ENCODE measurements at places on chromosomes 3 and 15.
A peak's percentile ranks its signal among the peaks of the same experiment; 100 is the strongest.

- DNase-seq = no peak
These were observed 129.6 kb upstream of the AGBL1 start for GRCh38 chr15:85950101-85950500.

- no peak for DNase-seq
These were observed 163.3 kb downstream of the PLCH1 start for GRCh38 chr3:155581579-155581978.

GRCh38 chr3:136377508-136377907 lies 127.4 kb downstream of the PCCB start:
- DNase-seq = no peak

GRCh38 chr15:92095693-92096092 lies 242.2 kb downstream of the SLCO3A1 start:
- DNase-seq = no peak

DNA sequence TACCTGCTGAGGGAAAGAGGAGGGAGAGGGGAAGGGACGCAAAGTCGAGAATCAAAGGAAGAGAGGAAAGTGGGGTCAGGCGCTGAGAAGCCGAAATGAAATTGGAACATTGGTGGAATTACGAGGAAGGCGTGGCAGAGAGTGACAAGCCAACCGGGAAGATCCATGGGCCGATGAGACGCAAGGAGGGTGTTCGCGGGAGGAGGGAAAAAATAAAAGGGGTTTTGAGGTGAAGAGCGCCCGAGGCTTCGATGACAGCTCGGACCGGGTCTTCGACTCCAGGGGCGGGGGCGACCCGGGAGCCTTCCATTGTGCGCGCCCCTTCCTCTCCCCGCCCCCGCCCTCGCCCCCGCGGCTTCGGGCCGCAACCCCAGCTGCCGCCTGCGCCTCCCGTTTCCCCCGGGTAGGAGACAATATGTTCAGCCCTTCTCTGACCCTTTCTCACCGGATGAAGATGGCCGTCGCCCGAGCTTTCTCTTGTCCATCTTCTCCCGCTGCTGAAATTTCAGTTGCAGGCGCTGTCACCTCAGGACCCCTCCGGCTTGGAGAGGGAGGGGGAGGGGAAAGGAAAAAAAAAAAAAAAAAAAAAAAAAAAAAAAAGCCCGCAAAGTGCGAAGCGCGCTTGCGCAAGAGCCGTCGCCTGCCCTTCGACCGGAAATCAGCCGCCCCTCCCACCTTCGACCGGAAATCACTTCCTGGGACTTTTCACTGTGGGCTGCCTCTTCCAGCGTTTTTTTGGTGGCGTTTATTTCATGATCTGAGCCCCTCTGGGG lies at the start of gene SENP7:
Gene SENP7, minus strand, starts transcription at position 567 of the 773 bp plus-strand sequence. Its CDS starts 82 bp downstream, at position 485.
- peak; percentile 92 for DNase-seq

- DNase-seq = no peak
These were observed 37.2 kb downstream of the SLC6A6 start for GRCh38 chr3:14439501-14440167.

- DNase-seq = no peak
These were observed 437.0 kb upstream of the PPP2R3A start for GRCh38 chr3:135528413-135529015.

- DNase-seq = no peak
These were observed 357.4 kb downstream of the GAP43 start for GRCh38 chr3:115980709-115981108.

DNA sequence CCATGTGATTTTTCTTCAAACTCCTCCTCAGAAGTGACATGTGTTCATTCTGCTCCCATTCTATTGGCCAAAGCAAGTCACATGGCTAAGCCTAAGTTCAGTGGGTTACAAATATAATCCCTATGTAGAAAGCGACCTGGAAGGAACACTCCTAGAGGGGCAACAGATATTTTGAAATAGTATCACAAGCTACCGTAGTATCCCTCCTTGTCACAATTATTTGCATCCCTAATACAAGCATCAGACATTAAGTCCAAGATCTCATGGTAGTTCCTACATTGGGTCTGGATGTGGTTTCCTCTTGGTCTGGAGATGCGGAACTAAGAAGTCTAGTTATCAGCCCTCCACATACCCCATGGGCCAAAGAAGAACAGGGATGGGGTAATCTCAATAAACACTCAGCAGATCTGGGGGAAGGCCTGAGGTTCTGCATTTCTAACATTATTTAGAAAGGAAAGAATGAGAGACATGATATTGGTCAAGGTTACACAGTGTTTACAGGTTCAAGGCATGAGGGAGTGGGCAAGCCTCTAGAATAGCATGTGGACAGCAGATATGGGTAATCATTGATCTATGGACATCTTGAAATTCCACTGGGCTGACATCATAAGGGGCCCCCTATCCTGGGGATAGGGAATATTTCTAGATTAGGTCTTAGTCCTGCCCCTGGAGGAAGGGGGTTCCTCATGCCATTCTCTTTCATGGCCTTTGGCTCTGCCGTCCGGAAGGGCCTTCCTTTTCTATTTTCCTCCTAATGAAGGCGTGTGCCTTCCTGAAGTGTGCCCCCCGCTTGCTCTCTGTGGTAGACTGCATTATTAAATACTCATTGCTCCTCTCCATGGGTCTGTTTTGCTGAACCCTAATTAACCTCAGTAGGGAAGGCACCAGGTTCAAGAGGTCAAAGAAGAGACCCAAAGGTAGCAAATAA lies 17.8 kb upstream of the ABHD2 start:
- no peak for DNase-seq

DNA sequence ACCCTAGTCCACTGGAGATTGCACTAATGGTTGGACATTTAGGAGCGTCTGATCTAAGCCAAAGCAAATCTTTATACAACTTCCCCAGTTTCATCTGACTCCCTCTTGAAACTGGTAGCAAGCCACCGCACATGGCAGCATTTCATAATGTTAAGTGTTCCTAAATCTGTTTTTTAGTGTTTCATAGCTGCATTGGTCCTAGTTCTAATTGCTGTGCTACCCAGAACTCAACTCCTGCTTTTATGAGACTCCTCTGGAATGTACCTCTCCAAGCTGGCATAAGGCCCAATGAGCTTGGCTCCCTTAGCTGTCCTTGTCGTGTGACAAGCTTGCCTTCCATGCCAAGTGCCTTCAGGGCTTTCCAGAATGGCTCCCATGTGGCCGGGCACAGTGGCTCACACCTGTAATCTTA lies 65.3 kb upstream of the FLNB start:
- DNase-seq = peak; percentile 22

GRCh38 chr3:34015204-34016142 lies 217.0 kb downstream of the PDCD6IP start:
- DNase-seq = no peak

DNA sequence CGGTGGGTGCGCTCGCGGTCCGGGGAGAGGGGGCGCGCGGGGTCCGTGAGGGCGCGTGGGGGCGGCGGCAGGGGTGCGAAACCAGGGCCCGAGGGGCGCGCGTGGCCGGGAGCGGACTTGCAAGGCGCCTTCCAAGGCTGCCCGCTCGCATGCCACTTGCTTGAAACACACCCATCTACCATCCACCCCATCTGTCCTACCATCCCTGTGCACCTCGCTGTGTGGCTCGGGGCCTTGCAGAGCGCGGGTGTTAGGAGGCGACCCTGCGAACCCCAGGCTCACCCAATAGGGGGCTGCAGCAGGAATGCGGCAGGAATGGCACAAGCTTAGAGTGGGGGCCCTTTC lies 240 bp downstream of the CFAP100 start:
- peak; percentile 51 for DNase-seq

DNA sequence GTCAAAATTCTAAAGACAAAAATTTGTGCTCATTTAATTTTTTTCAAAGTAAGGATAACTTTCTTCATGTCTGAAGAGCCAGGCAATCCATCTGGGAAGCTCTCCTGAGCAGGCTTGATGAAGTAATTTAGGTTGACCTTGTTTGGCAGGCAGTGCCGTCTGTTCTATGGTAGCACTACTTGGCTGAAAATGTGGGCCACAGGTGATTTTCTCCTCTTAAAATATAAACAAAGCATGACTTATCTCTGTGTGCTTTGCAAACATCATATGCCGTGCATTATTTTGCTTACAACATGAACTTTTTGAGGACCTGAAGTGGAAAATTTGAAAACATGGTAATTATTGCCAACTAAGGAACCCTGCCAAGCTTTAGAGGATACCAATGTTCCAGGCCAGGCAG lies 143.2 kb downstream of the RAP2B start:
- no peak for DNase-seq

- no peak for DNase-seq
These were observed 14.3 kb upstream of the FBXL22 start for GRCh38 chr15:63582718-63583426.

GRCh38 chr15:31387479-31388118 lies 61.0 kb downstream of the KLF13 start:
- DNase-seq = peak; percentile 66

DNA sequence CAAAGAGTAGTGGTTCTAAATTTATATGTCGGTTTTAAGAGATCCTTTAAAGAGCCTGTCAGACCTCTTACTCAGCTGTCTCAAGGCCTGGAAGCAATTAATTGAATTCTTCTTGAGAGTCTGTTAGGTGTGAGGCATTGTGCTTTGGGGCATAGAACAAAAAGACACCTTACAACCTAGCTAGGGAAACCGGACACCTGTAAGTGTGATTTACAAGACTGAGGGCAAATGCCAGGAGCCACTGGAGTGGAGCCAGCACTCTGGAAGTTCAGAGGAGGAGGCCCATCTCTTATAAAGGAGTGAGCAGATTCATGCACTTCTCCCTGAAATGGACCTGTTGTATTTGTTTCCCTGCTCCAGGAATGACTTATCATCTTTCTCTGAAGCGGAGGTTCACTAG lies 97.7 kb upstream of the NUDT16 start:
- DNase-seq = no peak

GRCh38 chr15:58865425-58865880 lies 68.0 kb downstream of the SLTM start:
- DNase-seq = no peak

DNA sequence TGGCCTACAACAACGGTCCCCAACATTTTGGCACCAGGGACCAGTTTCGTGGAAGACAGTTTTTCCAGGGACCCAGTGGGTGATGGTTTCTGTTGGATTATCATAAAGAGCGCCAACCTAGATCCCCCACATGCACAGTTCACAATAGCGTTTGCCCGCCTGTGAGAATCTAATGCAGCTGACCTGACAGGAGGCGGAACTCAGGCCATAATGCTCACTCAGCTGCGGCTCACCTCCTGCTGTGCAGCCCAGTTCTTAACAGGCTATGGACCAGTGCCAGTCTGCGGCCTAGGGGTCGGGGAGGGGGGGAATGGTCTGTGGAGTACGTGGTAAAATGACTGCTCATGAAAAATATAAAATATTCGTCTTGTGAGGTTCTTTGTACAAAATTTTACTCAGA lies 518.5 kb upstream of the CADM2 start:
- no peak for DNase-seq

- DNase-seq = no peak
These were observed 11.6 kb upstream of the SPSB4 start for GRCh38 chr3:141039589-141039988.

DNA sequence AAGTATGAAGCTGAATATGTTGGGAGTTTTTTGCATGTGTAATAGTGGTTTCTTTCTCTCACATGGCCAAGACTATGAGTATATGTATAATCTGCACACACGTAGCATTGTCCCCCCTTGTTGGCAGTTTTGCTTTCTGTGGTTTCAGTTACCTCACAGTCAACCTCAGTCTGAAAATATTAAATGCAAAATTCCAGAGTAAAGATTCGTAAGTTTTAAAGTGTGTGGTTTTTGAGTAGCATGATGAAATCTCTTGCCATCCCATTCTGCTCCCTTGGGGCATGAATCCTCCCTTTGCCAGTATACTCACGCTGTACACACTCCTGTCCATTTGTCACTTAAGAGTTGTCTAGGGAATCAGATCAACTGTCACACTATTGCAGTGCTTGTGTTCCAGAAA lies 742.0 kb upstream of the CCDC54 start:
- no peak for DNase-seq

- DNase-seq = no peak
These were observed 153.9 kb downstream of the GHSR start for GRCh38 chr3:172294223-172294806.

GRCh38 chr15:67531379-67531914 lies 10.5 kb downstream of the C15orf61 start:
- no peak for DNase-seq

- DNase-seq = no peak
These were observed 31.7 kb downstream of the NR2F2 start for GRCh38 chr15:96362011-96362754.

Measured in activated effector memory CD4-positive, alpha-beta T cell treated with anti-CD3 and anti-CD28 coated beads, Interleukin-2, amount 50 U/mL, for 16 hours (primary cell).